ENCODE measurements at places on chromosomes 3 and 15. TPM values are rescaled to one million over a fixed set of nuclear protein-coding genes. Genes with fewer than 3 reads are reported as not detected.

Gene LHFPL4
- total RNA-seq: not detected

Gene PTH1R
- total RNA-seq: not detected

Gene SLC9C1
- not detected for total RNA-seq

Gene FOXP1
- total RNA-seq: 116 TPM

Gene GPR62
- total RNA-seq: not detected

Gene KCNAB1
- total RNA-seq: not detected

Gene FAM43A
- 0.69 TPM for total RNA-seq

Gene PPM1M
- total RNA-seq: 92.7 TPM

Gene GABRR3
- not detected for total RNA-seq

Gene RTP1
- not detected for total RNA-seq

Gene MESP1
- 1.6 TPM for total RNA-seq

Gene FAM81A
- 0.57 TPM for total RNA-seq

Gene GJD2
- total RNA-seq: not detected

Gene HHLA2
- 3.0 TPM for total RNA-seq

Gene LDHAL6B
- total RNA-seq: not detected

Gene EPHB1
- 1.2 TPM for total RNA-seq

Gene TSEN2
- 10.4 TPM for total RNA-seq

Gene TGM4
- not detected for total RNA-seq

Gene PHLDB2
- total RNA-seq: 1.9 TPM

Gene MYRIP
- total RNA-seq: not detected

Gene THBS1
- total RNA-seq: 0.40 TPM

Gene ECE2
- total RNA-seq: not detected

Gene RBP2
- total RNA-seq: not detected

Gene SLC22A14
- total RNA-seq: not detected

Gene CCR8
- 0.74 TPM for total RNA-seq

Gene ARPP19
- 178 TPM for total RNA-seq

Gene RRP9
- 24.3 TPM for total RNA-seq

Gene DNAH12
- 0.06 TPM for total RNA-seq

Gene MBD4
- 50.6 TPM for total RNA-seq

All from activated CD4-positive, alpha-beta T cell treated with anti-CD3 and anti-CD28 coated beads, Interleukin-2, amount 10 ng/mL, durations not matched to agents 7 days and 5 days (primary cell).